ENCODE measurements at places on chromosomes 5 and 9.
A peak's percentile ranks its signal among the peaks of the same experiment; 100 is the strongest.

DNA sequence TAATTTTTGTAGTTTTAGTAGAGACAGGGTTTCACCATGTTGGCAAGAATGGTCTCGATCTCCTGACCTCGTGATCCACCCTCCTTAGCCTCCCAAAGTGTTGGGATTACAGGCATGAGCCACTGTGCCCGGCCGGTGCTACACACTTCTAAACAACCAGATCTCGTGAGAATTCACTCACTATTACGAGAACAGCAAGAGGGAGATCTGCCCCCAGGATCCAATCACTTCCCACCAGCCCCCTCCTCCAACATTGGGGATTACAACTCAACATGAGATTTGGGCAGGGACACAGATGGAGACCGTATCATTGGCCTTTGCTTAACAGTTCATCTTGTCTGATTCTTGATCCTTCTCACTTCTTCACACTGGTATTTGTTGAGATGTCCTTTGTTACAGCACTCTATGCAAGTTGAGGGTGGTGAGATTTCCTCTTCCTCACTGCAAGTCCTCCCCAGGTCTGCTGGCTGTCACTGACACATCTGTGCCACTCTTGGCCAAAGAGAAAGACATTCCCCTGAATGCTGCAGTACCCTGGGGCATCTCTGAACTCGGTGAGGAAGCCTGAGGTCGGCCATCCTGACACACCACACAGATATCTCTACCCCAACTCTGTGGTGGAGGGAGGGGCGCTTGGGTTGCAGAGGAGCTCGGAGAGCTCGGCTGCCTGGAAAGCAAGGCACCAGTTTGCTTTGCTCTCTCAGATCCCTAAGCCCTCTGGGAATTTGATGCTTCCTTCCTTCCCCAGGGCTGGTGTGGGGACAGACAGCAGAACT lies 4.2 kb upstream of the SUB1 start:
- no peak for DNase-seq

- DNase-seq: no peak
Measured at GRCh38 chr9:93683331-93684134, 107.1 kb downstream of the PHF2 start.

GRCh38 chr5:81762401-81762800 lies 11.5 kb upstream of the SSBP2 start:
- no peak for DNase-seq

GRCh38 chr9:135117281-135117680 lies 29.8 kb downstream of the OLFM1 start:
- DNase-seq: no peak

GRCh38 chr5:40401284-40402006 lies 278.3 kb upstream of the PTGER4 start:
- DNase-seq: no peak

DNA sequence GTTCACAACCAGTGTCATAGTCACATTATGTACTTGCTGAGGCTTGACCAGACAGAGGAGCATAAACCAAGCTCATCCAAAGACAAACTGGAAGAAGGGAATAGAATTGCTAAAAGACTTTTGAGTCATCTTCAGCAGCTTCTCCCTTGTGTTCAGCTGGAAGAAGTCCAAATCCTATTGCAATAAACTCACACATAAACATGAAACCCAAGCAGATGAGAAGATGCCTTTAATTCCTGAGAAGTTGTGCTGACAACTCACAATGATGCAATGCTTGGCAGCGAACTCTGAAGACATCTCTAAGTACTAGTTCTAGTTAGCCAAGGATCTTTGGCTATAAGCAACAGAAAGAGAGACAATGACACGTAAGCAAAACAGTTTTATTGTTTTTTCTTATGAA lies 642.1 kb downstream of the KCTD16 start:
- DNase-seq: no peak

DNA sequence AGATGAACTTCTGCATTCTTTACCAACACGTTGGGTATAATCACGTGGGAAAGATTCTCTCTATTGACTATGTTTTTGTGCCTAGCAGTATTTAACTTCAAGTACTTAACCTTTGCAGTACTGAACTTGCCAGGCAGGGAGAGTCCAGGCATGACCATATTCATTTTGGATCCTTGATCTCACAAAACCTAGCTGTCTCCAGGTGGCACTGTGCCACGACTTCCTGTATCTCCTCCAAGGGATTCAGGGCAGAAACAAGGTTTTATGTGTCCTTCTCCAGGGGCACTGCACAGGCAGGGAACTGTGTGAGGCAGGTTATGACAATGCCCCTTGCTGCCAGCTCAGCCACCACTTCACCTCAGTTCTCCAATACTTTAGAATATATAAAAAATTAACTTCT lies 11.7 kb upstream of the IFNA5 start:
- no peak for DNase-seq

DNA sequence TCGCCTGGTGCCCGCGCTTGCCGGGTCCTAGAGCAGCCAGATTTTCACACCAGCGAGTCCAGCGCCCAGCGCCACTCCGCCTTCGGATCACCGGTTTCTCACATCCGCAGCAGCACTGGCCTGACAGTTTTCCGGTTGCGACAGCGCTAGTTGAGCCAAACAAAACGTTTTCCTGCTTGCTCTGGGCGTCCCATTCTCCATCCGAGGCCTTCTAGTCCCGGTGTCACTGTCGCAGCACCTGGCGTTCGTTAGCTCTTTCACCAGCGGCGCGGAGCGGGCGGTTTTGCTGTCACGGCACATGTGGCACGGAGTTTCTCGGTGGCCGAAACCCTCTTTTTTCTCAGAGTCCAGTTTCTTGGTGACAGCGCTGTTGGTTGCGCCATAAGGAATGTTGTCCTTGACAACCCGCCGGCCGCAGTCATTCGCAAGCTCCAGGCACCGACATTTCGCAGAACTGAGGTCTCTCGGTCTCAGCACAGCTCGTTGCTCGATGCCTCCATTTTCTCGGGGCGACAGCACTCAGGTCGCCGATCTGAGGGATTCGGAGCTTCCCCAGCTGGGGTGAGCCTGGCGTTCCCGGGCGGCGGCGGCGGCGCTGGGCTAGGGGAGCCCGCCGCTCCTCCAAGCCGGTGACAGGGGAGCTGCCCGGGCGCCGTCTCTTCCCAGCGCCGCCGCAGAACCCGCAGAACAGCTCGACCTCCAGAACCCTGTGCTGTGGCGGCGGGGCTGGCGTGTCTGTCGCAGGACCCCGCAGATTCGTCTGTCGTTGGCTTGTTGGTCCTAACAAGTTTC lies 47.8 kb downstream of the ANXA2R start:
- peak; percentile 96 for DNase-seq

GRCh38 chr5:131019601-131020315 lies 145.3 kb downstream of the HINT1 start:
- DNase-seq: no peak

GRCh38 chr9:101702257-101702656 lies 36.2 kb downstream of the GRIN3A start:
- no peak for DNase-seq

DNA sequence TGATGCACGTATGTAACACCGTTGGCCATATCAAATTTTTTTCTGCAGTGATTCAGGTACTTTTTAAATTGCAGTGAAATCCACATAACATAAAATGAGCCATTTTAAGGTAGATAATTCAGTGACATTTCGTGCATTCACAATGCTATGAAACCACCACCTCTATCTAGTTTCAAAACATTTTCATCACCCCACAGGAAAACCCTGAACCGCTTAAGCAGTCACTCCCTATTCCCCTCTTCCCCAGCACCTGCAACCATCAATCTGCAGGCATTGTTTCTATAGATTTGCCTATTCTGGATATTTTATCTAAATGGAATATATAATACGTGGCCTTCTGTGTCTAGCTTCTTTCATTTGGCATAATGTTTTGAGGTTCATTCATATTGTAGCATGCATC lies 79.2 kb downstream of the BOD1 start:
- DNase-seq: no peak

DNA sequence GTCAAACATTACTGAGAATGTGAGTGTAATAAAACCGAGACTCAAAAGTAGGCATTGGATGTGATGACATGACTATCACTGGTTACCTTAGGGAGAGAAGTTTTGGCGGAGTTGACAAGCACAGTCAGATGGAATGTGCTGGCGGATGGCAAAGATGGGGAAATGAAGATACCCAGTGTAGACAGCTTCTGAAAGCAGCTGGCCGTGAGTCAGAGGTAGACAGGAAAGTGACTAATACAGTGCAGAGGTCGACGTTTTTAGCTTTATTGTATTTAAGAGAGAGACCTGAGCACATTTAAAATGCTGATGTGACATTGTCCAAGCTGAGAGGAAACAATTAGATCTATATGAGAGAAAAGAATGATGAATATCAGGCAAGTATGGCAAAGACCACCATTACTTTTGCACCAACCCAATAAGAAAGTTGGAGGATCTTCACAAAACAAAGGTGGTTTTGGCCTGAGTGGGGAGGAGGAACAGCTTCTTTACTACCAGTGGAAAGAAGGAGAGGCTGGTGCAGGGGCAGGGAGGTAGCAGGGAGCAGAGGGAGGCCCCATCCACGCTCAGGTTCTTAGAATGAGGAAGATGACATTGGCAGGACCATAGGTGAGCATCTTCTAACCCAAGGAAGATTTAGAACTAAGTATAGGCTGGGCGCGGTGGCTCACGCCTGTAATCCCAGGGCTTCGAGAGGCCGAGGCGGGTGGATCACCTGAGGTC lies 36.7 kb upstream of the KCNIP1 start:
- DNase-seq: no peak

DNA sequence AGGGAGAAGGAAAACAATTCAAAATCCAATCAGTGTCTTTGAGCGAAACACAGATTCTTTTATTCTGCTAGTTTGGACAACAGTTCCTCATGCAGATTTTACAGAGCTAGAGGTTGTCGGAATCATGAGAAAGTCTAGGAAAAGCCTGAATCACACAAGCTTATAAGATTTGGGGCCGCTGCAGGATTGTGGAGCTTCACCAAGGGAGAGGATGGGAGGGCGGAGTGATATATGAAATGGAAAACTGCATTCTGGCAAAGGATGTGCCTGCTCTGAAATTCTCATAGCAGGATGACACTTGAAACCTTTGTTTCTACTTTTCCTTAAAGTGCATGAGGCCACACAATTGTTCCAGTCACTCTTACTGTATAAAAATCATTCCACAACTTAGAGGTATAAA lies 134.3 kb downstream of the OR2K2 start:
- no peak for DNase-seq

DNA sequence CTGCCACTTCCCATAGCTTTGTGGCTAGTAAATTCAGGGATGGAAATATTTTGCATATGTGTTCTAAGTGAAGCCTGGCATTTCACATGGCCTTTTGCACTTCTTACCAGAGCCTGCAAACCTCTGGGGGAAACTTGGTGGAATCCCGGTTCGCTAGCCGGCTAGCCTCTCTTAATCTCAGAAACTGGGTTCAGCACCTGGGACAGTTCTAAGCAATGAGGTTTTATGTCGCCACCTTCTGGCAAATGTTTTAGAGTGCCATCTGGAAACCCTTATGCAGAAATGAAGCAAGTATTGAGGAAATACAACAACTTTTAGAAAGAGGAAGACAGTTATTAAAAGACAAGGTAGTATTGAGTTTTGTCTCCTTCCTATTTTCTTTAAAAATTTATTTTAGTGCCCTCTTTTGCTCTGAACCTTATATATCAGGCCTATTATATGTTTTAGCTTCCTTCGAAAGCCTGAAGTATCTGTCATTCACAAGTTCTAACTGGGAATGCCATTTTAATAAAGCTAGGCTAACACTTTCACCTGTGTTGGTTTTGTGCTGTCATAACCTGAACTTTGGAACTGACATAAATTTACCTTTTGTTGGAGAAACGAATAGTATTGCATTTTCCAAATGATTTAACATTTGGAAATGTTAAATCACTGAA lies 963 bp upstream of the HTR1A start:
- no peak for DNase-seq
